ENCODE measurements at places on chromosomes 13 and 19. TPM values are rescaled to one million over a fixed set of nuclear protein-coding genes. Genes with fewer than 3 reads are reported as not detected.

GRCh38 chr19:3411636-3412035 is 45.3 kb downstream of the NFIC start:
- no peak for DNase-seq

- DNase-seq, result no peak
These were observed 95.9 kb downstream of the UGGT2 start for GRCh38 chr13:95957331-95957730.

DNA sequence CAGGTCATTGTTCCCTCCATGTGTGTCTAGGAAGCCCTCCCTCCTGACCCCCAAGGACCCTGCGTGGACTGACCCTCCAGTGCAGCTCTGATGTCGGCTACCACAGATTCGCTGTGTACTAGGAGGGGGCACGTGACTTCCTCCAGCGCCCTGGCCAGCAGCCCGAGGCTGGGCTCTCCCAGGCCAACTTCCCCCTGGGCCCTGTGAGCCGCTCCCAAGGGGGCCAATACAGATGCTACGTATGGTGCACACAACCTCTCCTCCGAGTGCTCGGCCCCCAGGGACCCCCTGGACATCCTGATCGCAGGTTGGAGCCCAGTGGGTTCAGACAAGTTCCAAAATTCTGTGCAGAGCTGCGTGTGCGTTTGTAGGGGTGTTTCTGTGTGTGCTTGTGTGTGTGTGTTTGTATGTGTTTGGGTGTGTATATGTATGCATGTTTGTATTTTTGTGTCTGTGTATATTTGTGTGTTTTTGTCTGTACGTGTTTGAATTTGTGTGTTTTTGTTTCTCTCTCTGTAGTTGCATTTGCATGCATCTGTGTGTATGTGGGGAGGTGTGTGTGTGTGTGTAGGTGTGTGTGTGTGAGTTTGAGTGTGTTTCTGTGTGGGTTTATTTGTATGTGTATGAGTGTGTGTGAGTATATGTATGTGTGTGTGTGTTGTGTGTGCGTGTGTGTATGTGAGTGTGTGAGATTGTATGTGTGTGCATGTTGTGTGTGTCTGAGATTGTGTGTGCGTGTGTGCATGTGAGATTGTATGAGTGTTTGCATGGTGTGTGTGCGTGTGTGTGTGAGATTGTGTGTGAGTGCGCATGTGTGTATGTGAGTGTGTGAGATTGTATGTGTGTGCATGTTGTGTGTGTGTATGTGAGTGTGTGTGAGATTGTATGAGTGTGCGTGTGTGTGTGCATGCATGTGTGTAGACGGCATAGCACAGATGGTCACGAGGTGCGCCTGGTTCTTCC is 21.4 kb upstream of the LILRA2 start:
- no peak for DNase-seq

- no peak for DNase-seq
These were observed 882.1 kb downstream of the UQCRFS1 start for GRCh38 chr19:28330831-28331230.

DNA sequence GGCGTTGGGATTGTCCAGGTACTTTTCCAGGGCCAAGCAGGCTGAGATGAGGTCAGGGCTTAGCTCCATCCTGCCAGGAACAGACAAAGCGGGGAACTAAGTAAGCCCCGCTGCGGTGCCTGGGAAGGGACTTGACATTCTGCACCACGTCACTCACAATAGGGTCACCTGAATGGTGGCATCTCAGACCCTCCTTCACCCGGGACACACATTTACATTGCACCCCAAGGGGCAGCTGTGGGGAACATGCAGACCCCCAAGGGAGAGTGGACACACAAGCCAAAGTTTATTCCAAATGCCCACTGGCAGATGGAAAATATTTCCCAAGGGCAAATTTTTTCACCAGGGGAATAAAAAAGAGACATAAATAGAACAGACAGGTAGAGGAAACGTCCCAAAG is 20.3 kb upstream of the SPC24 start:
- DNase-seq, result no peak

- peak; percentile 55 for DNase-seq
These were observed 3.5 kb downstream of the FSTL3 start for GRCh38 chr19:679418-680286.

DNA sequence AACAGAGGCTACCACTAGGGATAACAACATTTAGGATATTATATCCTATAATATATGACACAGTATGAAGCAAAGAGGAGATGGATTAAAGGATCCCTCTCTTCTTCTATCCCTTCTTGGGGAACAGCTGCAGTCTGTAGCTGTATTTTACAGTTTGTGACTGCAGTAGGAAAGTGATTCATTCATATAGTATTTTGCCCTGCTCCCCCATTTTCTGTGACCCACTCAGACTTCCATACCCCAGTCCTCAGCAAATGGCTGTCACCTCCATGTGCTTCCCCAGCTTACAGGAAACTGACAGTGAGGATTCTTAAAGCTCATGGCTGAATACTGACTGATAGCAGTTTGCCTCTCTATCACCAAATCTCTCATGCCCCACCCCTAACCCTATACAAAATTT is 27.5 kb downstream of the MICU2 start:
- DNase-seq, result no peak

DNA sequence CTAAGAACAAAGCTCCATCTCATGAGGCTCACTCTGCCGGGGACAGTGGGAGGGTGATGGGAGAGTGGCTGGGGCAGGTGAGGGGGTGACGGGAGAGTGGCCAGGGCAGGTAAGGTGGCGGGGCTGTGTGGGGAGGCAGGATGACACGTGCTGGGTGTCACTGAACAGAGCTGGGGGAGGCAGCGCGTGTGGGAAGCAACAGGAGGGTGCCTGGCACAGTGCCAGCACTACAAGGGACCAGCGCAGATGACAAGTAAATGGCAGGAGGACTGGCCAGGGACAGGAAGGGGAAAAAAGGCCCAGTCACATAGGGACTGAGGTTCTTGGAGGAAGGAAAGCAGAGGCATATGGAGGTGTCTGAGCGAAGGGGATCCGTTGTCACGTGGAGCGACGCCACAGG is 129.9 kb downstream of the RNF17 start:
- no peak for DNase-seq

DNA sequence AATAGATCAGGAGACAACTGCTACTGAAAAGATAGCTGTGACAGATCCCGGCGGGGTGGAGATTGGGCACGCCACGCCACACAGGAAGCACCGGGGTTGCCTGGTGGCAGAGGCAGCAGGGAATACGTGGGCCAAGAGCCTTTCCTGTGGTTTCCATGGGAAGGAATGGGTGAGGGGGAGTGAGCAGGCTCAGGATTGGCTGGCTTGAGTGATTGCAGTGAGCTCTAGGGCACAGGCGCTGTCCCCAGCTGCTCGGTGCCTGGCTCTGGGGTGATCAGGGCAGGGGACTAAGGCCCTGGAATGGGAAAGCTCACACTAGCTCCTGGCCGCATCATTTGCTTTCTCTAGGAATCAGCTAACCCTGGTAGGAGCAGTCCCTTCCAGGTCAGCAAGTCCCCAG is 166.1 kb downstream of the USP12 start:
- no peak for DNase-seq

GRCh38 chr13:99199541-99200431 is 868 bp upstream of the UBAC2 start:
- DNase-seq, result no peak

IL11 gene
- 0.39 TPM for total RNA-seq

ZNF480 gene
- total RNA-seq, result 3.4 TPM

CLEC11A gene
- 0.71 TPM for total RNA-seq
